ENCODE measurements at places on chromosomes 7 and 10.

- no peak for DNase-seq
Observed at GRCh38 chr10:113103131-113103840, 153.2 kb downstream of the TCF7L2 start.

- no peak for DNase-seq
Observed at GRCh38 chr10:116186273-116186672, 86.7 kb downstream of the GFRA1 start.

GRCh38 chr7:143909863-143910262, 7.9 kb upstream of the TCAF1 start:
- no peak for DNase-seq

GRCh38 chr10:94420998-94421528, 18.7 kb downstream of the TBC1D12 start:
- DNase-seq: no peak

GRCh38 chr10:35752469-35753461, 110.7 kb upstream of the FZD8 start:
- no peak for DNase-seq

DNA sequence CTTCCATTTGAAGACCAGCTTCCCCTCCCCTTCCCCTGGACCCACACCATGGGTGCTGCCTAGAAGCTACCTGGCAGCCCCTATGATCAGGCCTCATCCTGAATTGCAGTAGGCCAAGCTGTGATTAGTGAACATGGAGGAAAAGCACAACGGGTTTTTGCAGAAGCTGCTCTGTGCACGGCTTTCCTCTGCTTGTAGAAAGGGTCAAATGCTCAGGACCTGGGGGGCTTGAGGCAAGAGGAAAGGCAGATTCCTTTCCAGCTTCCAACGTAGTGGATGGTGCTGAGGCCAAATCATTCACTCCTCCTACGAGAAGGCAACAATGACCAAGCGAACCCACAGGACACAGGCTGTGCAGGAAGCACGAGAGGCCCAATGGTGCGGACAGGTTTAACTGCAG, 410.3 kb upstream of the SHH start:
- DNase-seq: no peak

DNA sequence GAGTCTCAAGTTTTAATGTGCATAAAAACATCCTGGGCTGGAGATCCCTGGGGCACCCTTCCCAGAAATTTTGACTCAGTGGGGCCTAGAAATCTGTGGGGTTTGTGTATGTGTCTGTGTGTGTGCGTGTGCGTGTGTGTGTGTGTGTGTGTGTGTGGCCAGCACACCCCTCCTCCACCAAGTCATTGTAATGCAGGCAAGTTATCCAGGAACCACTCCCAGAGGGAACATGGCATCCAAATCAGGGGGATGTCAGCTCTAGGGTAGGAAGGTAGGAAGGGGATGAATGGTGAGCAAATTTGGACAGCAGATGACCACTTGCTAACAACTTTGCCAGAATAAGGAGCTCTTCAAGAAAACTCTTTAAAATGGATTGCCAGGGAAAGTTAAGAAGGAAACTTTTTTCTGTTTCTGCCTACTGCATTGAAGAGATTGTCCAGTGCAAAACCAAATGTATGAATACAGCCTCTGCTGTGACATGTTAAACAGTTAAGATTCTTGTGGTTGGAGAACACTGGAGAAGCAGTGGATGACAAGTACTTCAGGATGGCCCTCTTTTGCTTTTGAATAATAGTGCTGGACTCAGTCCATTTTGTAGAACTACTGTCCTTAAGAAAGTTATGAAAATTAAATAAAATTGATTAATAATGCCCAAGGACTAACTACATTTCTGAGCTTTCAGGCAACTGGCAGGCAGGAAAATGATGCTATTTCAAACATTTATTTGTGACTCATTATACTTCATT, 12.3 kb downstream of the STAMBPL1 start:
- DNase-seq: peak; percentile 60

- DNase-seq: peak; percentile 76
Observed at GRCh38 chr10:43689618-43689954, 40.9 kb upstream of the ZNF32 start.

DNA sequence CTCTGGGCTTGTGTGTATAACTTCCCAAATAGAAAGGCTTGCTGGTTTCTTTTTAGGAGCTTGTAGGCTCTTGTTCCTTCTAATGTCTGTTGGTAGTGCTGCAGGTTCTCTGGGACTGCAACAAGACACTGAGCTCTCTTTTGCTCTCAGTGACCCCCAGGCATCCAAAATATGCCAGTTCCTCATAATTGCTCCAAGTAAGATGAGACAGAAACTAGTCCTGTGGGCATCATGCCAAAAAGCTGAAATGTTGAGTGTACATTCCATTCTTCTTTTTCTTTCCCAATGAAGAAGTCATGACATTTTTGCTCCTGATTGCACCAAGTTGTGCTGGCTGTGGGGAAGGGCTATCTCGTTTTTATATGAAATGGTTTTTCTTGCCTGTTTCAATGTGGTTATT, 7.1 kb upstream of the BTBD16 start:
- DNase-seq: peak; percentile 78

- DNase-seq: peak; percentile 42
Observed at GRCh38 chr7:80335511-80336231, 176.2 kb downstream of the GNAT3 start.

DNA sequence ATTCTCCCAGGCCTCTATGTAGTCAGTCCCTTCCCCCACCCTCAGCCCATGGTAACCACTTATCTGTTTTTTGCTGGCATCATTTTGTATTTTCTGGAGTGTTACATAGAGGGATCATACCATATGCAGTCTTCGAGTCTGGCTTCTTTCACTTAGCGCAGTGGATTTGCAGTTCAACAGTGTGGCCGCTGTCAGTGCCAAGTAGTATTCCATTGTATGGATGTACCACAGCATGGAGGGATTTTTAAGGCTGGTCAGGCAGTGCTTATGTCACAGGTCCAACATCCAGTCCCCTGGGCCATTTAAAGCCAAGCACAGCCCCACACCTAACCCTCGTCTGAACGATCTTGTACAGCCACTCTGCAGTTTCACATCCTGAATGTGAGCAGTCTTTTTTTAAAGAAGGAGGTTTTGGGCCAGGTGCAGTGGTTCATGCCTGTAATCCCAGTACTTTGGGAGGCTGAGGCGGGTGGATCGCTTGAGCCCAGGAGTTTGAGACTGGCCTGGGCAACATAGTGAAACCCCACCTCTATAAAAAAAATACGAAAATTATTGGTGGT, 121.8 kb downstream of the CUX1 start:
- no peak for DNase-seq

DNA sequence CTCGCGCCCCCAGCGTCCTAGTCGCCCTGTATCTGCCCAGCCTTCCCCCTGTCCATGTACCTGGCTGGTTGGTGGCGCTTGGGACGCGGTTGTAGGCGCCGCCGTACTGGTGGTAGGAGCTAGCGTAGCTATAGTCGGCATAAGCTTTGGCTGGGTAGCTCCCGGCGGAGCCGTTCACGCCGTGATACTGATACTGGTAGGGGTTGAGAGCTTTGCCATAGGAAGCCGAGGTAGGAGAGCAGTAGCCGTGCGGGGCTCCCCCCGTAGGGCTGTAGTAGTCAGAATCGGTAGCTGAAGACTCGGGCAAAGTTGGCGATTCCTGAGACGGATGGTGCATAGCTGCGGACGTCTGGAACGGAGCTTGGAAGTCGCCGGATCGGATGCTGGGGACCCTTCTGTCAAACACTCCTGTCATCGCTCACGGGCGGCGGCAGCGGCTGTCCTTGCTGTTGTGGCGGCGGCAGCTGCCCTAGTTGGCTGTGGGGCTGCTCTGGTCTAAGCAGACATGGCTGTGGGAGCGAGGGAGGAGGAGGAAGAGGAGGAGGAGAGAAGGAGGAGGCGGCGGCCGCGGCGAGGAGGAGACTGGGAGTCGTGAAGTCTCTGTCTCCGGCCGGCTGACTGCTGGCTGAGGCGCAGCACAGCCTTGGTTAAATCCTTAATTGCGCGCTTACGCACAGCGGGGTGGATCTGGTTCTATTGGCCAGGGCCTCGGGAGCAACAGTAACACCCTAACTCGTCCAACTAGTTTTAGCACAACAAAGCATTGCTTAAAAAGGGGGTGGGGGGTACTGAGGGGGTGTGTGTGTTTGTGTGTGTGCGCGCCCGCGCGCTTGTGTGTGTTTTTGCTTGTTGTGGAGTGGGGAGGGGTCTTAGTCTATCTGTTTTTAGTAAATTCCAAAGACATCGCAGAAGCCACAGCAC, at the start of gene DLX5:
DLX5 (minus strand) TSS at position 623 of the 921 bp plus-strand sequence; CDS start at position 415, 208 bp downstream.
- DNase-seq: peak; percentile 18

DNA sequence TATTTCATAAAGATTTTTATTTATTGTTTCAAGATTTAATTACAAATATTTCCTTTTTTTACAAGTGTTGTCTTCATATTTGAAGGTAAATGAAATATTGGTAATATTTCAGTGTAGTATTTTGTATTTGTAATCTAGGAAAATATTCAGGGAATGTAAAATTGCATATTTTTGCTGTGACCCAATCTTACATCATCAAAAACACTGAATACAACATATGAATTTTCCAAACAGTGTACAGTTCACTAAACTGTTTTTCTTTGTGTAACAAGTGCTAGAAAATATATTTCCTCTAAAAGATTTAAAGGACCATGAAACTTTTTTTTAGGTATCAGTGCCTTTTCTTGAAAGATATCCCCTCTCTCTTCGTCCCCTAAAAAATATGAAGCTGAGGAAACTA, 251.9 kb upstream of the KCND2 start:
- DNase-seq: peak; percentile 25

DNA sequence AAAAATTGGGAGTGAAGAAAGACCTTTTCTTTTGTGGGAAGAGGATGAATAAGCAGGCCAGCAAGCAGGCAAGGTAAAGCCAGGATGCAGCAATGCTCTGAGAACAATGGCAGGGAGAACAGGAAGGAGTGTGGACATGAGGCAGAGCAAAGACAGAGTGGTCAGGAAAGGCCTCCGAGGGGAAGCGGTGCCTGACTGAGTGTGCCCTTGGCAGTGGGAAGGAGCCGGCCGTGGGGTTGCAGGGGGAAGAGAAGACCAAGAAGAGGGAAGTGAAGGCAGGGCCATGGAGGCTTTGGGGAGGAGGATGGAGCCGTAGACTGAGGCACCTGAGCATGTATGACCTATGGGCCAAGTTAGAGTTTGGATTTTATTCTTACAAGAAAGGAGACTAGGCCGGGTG, 21.9 kb upstream of the ZNF212 start:
- DNase-seq: no peak

DNA sequence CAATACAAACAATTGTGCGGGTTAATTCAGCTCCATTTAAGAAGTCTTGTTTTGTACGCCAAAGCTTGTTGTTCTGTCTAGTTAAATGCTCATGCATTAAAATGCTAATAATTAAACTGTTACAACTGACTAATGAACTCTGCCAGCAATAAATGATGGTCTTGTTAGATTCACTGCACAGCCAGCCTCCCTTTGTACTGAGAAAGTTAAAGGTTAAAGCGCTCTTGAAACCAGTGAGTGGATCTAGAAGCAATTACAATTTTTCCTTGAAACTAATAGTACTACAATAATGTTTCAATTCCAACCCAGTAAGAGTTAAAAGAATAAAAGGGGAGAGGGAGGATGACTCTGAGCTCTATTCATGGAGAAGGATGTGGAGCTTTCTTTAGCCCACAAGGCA, 233.0 kb downstream of the EMX2 start:
- DNase-seq: no peak

DNA sequence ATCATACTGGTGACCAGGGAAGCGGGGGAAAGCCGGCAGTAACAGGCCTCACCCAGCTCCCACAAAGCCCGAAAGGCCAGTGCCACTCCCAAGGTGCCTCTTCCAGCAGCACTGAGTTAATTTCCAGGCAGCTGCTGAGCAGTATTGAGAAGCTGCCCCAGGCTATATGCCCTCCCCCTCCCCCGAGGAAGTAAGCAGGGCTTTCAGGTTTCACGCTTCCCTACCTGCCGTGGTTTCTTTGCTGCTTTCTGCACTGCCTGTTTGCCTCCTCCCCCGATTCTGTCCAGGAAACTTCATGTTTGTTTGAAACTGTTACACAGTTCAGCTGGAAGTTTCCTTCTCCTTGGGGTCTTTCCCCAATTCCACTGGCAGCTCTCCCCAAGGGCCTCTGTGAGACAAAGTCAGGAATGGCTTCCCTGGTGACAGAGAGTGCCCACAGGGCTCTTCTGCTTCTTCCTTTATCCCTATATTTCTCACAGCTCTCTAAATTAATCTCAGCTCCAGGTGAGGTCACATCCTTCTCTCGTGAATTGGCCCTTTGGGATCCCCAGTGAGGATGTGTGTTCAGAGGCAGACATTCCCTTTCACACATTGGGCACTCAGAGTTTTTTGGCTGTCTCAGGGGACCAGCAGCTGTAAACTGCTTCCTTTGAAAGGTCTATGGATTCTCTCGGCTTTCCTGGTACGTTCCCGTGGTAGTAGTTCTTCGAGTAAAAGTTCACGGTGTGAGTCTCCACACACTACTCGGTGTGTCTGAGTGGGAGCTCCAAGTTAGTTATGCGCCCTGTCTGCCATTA, 19.4 kb downstream of the C1GALT1 start:
- no peak for DNase-seq

DNA sequence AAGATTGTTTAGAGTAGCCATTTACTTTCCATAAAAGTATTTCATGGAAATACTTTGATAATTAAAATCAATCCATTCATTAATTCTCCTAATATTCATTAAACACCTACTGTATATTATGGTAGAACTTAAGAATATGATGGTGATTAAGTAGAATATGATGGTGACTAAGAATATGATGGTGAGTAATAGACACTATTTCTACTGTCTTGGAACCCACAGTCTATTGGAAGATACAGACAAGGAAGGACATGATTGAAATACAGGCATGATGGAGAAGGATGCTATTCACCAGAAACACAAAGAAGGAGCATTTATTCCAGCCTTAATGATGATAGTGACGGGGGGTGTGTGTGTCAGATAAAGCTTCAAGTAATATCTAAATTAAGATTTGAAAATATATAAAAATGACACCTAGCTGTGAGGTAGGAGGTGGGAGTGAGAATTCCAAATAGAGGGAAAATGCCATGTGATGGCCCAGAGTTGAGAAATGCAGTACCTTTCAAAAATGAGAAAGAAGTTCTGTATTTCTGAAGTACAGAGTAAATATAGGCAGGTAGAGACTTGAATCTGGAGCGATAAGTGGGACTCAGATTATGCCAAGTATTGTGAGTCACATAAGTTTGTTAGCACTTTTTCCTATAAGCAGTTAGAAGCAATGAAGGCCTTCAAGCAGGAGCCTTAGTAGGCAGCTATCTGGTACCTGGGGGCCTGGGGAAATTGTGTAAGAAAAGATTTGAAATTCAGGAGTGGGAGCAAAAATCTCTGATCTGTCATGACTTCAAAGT, 12.5 kb upstream of the CDK13 start:
- DNase-seq: no peak

DNA sequence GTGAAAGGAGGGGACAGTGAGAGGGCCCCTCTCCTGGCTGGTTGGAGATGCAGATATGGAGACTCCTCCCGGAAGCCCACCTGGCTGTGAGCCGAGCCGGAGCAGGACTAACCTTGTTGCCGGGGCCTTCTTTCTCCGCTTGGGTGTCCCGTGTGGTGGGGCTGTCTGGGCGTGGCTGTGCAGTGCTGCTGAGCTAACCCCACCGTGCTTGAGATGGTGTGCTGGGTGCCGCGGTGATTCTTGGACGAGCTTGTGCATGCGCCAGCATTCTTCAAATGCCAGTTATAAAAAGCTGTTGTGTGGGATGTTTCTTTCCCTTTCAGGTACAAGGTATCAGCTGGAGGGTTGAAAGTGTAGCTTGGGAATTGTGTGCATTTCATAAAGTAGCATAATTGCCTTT, 48.8 kb downstream of the DAGLB start:
- peak; percentile 26 for DNase-seq

GRCh38 chr10:71316786-71317160, 2.3 kb upstream of the SLC29A3 start:
- DNase-seq: no peak

All from cardiac muscle cell (in vitro differentiated cells and primary cell).